ENCODE measurements at places on chromosomes 4 and X.

DNA sequence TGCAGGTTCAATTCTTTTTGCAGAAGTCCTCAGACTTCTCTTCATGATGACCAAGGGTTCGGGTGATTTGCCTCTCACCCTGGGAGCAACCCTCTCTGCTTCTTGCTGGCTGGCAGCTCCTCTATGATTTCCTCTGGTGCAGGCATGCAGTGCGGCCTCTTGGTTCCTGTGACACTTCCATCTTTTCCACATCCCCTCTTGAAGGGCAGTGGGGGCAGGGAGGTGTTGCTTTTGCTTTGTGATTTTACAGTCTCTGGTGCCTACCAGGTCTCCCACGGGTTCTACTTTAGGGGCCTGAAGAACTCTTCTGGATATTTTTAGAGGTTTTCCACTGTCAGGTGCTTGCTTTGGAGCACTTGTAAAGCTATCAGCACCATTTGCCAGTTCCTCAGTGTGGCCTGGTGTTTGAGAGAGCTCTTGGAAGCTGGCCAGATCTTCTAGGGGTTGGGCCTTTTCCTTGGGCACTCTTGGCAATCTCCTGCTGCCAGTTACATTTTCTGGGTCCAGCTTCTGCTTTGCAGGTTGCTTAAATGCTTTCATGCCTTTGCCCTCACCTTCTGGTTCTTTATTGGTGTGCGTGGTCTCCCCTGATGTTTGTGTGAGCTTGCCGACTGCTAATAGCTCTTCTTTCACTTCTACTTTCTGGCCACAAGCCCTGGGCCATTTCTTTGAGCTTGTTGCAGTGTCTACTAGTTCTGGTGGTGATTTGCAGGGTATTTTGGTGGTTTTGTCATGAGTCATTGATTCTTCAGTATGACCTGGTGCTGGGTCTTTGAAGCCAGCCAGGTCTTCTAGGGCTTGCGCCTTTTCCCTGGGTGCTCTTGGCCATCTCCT lies 11.5 kb upstream of the CHST7 start:
- no peak for DNase-seq

- DNase-seq, result no peak
Measured at GRCh38 chr4:6595897-6596537, 21.0 kb downstream of the MAN2B2 start.

- DNase-seq, result no peak
Measured at GRCh38 chr4:140242357-140243277, 88.6 kb upstream of the MAML3 start.

GRCh38 chr4:53644607-53645006 lies 53.3 kb upstream of the LNX1 start:
- no peak for DNase-seq

- peak; percentile 69 for DNase-seq
Measured at GRCh38 chr4:99968330-99968729, 18.3 kb upstream of the H2AZ1 start.

DNA sequence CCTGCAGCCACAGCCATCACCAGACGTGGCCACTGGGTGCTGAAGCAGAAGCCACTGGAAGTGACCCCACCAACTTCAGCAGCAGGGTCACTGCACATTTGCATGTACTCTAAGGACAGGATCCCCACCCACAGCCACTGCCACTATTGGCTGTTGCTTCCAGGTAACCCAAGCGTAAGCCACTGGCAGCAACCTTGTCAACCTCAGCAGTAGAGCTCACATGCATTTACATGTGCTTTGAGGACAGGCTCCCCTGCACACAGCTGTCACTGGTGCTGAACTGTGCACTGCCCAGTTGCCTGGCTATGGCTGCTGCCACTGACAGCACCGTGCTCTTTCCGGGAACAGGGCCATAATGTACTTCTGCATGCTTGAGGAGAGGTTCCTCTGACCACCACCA lies 332.4 kb upstream of the DMD start:
- DNase-seq, result no peak

DNA sequence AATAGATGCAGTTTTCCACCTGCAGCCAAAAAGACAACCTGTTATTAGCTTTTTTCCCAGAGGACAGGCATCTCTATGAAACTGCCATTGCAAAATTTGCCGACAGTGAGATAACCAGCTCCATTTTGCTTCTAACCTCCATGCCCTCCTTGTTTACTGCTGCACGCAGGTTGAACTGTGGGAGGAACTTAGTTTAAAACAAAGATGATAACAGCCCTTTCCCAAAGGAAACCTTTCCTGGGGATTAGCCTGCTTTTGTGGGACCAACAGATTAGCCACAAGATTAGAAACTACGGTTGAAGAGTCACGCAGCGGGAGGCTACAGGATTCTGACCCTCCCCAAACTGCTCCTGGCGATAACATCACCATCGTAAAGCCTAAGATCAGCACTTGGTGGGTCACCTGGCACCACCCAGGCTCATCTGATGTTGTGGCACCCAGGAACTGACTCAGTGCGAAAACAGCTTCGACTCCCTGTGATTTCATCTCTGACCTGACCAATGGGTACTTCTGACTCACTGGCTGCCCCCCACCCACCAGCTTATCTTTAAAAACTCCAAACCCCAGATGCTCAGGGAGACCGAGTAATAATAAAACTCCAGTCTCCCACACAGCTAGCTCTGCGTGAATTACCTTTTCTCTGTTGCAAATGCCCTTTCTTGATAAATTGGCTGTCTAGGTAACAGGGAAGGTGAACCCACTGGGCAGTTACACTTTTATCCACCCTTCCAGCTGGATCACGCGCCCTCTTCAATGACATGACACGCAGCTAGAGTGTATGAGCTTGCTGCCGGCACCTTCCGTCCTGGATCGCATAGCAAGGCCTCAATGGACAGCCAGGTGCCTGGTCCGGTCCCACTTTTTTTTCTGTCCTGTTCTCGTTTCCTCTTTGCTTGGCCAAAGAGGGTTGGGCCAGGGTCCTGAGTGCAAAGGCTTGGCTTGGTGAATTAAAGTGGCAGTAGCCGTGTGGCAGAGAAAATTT lies 27.2 kb downstream of the NOP14 start:
- DNase-seq, result no peak

All from AG10803 (cell line).